ENCODE measurements at places on chromosomes 4 and X.

GRCh38 chr4:4647041-4647440 lies 105.2 kb upstream of the STX18 start:
- DNase-seq, result peak; percentile 11

- no peak for DNase-seq
Observed at GRCh38 chrX:38989076-38989475, 187.8 kb downstream of the MID1IP1 start.

GRCh38 chrX:151176231-151176750 lies at the start of gene GPR50:
Gene GPR50, plus strand, starts transcription at chrX:151176584. Its CDS starts 138 bp downstream, at chrX:151176722.
- DNase-seq, result no peak

- DNase-seq, result peak; percentile 31
Observed at GRCh38 chrX:107537815-107538214, 88.4 kb downstream of the FRMPD3 start.

GRCh38 chr4:19368800-19369199 lies 882.9 kb upstream of the SLIT2 start:
- DNase-seq, result no peak

- DNase-seq, result no peak
Observed at GRCh38 chrX:40459571-40460158, 121.1 kb upstream of the ATP6AP2 start.

- no peak for DNase-seq
Observed at GRCh38 chrX:11103006-11103405, 8.1 kb upstream of the HCCS start.
